Transverse colon (tissue), 4 donors: ENCODE measurements at places on chromosomes 12 and 14. TPM values are rescaled to one million over a fixed set of nuclear protein-coding genes. Genes with fewer than 3 reads are reported as not detected.

Gene COX8C
- total RNA-seq: not detected

Gene NTN4
- total RNA-seq: 16.5 TPM

Gene KLHL33
- total RNA-seq: not detected

Gene SERPINA1
- total RNA-seq: 107 TPM

Gene TBK1
- 6.4 TPM for total RNA-seq

Gene BDKRB2
- total RNA-seq: 19.8 TPM

Gene TTC9
- 1.3 TPM for total RNA-seq

Gene TMEM229B
- 7.8 TPM for total RNA-seq

Gene ETFBKMT
- total RNA-seq: 3.0 TPM
